ENCODE measurements at places on chromosomes 2 and 18.
A peak's percentile ranks its signal among the peaks of the same experiment; 100 is the strongest.

DNA sequence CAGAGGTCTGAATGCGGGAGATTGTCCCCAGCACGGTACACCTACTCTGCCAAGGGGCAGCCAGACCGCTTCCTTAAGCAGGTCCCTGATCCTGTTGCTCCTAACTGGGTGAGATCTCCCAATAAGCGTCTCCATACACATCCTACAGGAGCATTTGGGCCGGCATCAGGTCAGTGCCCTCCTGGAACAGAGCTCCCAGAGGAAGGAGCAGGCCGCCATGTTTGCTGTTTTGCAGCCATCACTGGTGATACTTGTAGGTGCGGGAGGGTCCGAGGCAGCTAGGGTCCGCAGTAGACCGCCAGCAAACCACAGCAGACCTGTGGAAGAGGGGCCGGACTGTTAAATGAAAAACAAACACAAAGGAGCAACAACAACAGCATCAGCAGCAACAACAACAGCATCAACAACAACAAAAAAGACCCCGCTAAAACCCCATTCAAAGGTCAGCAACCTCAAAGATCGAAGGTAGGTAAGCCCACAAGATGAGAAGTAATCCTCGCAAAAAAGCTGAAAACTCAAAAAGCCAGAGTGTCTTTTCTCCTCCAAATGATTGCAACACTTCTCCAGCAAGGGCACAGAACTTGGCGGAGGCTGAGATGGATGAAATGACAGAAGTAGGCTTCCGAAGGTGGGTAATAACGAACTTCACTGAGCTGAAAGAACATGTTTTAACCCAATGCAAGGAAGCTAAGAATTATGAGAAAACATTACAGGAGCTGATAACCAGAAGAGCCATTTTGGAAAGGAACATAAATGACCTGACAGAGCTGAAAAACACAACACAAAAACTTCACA is 79.0 kb upstream of the CDH7 start:
- no peak for DNase-seq

GRCh38 chr2:147487978-147488289 is 356.9 kb upstream of the ACVR2A start:
- no peak for DNase-seq

- DNase-seq, result no peak
Observed at GRCh38 chr2:19607400-19607799, 249.0 kb upstream of the OSR1 start.

GRCh38 chr2:62319070-62319469 is 123.2 kb downstream of the B3GNT2 start:
- no peak for DNase-seq

DNA sequence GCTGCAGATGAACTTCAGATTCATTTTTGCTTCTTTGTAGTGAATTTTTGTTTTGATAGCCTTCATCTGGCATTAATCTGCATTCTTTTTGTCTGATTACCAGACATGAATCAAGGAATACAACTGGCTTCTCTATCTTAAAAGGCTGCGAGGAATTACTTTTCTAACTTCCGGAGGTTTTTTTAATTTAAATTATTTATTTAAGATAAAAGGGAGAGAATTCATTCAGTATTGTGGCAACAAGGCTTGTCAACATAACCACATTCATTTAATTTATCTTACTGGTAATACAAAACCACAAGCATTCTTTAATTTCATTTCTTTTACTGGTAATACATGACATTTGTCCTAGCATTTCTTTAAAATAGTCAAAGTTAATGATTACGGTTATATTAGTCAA is 36.0 kb downstream of the CSRNP3 start:
- no peak for DNase-seq

DNA sequence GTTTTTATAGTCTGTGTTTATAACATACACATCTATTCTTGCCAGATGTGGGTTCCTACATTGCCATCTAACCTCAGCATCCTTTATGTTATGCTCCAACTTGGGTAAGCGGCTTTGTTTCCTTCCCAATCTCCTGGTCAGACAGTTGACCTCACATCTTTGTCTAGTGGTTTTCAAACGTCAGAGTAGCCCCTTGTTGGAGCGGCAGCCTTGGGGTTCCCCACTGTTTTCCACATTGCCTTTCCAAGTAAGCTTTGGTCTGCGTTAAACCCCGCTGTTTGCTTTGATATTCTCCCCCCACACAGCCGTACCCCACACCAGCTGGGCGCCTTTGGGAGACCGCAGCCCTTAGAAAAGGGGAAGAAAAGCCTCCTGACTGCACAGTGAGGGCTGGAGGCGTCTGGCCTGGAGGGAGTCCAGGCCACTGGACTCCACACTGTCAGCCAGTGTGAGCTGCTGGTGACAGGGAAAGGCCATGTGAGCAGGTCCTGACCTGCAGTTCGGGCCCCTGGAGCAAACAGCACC is 83.3 kb downstream of the MALT1 start:
- DNase-seq, result no peak

DNA sequence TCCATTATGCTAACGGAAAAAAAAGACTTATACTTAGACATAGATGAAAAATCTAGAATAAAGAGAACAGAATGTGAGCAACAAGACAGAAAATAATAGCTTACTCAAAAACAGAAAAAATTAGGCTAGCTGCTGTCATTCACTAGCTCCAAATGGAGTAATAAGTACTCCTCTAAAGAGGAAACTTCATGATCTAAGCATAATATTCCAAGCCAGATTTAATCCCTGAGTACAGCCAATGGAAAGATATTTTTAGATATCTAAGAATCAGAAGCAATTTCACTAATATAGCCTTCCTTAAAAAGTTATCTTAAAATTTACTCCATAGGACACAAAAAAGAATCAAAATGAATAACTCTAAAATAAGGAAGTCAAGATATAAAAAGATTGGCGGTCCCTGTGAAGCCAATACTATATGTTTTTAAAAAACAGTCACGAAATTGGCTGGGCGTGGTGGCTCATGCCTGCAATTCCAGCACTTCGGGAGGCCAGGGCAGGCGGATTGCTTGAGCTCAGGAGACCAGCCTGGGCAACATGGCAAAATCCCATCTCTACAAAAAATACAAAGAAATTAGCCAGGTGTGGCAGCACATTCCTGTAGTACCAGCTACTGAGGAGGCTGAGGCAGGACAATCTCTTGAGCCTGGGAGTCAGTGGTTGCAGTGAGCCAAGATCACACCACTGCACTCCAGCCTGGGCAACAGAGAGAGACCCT is 123.2 kb upstream of the BCL2L11 start:
- no peak for DNase-seq

DNA sequence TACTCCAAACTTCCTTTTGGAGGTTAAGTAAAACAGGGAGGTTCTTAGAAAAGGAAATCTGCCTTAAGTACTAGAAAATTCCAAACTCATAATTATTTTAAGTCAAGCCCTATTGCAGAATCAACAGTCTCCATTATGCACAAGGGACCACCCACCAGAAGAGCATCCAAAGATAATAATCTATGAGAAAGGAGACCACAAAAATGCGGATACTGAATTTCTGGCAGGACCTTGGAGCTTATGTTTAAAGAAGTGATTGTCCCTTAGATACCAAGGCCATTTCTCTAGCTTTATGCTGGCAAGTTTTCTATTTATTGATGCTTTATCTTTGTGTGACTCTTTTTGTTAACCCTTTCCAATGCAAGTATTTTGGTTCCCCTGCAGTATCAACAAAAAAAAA is 404.0 kb upstream of the MMADHC start:
- DNase-seq, result no peak

- DNase-seq, result no peak
Observed at GRCh38 chr2:169978402-169979017, 151.3 kb downstream of the UBR3 start.

GRCh38 chr2:233938676-233939370 is 21.6 kb downstream of the TRPM8 start:
- no peak for DNase-seq

DNA sequence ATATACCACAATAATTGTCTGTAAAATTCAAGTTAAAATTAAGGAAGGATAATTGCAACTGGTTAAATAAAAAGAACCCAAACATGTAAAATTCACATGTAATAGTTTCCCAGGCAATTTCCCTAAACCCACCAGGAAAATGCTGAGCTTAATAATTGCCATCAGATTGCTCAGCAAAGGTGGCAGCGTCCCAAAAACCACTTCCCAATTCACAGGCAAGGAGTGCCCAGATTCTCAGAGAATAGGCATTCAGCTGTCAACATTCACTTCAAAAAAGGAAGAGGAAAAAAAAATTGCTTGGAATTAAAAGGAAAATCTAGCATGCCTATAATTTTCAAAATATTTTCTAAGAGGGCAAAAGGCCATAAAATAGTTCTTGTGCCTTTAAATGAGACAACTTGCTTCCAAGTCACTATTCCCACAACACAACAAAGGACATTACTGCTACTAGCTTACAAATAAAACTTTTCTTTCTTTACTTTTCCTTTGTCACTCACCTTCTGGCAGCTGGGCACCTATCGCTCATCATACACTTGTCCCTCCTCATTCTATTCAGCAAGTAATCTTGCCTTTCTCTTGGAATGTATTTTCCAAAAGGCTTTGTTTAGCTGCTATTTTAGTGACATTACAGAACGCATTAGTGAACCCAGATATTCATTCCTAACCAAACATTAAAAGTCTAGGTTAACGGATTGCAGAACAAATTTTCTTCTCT is 15.2 kb downstream of the SRBD1 start:
- DNase-seq, result no peak

GRCh38 chr2:163554864-163555263 is 180.9 kb downstream of the FIGN start:
- no peak for DNase-seq

DNA sequence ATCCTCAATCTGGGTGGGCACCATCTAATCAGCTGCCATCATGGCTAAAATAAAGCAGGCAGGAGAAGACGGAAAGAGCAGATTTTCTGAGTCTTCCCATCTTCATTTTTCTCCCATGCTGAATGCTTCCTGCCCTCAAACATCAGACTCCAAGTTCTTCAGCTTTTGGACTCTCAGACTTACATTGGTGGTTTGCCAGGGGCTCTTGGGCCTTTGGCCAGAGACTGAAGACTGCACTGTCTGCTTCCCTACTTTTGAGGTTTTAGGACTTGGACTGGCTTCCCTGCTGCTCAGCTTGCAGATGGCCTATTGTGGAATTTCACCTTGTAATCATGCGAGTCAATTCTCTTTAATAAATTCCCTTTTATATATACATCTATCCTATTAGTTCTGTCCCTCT is 36.6 kb downstream of the DIPK1C start:
- peak; percentile 73 for DNase-seq

DNA sequence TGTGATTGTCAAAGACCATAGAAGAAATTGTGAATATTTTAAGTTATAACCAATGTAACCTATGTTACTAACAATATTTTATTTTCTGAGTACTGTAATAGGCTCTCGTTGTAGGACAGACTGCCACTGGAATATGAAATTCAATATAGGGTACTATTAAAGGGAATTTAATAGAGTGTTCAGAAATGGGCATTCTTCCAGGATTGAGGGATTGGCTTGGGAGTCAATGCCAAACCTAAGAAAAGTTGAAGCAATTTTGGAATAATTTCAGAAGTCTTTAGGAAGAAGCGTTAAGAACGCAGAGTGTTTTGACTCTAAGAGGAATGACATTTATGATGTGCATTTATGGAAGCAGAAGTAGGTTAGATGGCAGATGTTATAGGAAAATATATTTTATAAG is 79.0 kb downstream of the ACVR2A start:
- DNase-seq, result no peak

DNA sequence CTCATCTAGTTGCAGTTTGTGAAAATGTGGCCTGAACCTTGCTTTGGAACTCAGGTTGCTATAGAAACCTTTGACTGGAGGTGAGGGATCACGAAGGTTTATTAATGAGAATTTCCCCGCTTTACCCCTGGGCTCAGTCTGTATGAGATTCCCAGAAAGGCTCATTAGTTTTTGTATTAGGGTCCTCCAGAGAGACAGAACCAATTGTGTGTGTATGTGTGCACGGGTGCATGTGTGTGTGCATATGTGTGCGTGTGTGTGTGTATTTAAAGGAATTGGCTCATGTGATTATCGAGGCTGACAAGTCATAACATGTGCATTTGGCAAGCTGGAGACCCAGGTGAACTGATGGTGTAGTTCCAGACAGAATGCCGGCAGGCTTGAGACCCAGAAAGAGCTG is 113.8 kb upstream of the DLX2 start:
- no peak for DNase-seq

DNA sequence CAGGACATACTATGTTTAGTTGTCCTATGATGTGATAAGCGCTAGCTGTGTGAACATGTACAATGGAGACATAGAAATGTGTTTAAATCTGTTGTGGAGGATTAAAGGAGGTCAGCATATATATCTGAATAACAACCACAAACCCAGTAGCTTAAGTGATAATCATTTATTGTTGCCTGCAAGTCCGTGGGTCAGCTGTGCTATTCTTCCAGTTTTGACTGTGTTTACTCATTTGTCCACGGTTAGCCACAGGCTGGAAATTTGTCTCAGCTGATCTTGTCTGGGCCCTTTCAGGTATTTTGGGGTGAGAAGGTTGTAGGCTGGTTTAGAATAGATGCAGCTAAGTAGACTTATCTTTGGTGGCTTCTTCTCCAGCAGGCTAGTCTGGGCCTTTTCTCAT is 110.4 kb downstream of the PARD3B start:
- no peak for DNase-seq

GRCh38 chr2:6470518-6470917 is 395.2 kb downstream of the CMPK2 start:
- no peak for DNase-seq

DNA sequence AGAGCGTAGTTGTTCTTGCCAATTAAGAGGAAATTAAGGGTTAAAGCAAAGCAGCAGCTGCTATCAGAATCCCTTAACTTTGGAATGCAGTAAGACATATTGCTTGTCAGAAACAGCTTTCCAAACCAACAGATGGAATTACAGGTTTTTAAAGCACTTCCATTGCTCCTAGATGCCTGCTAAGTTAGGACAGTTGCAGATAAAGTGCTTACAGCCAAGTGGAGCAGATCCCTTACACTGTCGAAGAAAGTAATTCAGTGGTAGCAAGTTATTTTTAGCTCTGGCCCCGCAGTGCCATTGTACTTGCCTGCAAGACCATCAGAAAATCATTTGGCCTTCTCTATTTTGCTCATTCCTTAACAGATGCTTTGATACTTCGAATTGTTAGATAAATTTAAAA is 5.4 kb downstream of the PDK1 start:
- no peak for DNase-seq

- no peak for DNase-seq
Observed at GRCh38 chr2:71695235-71696120, 242.1 kb downstream of the DYSF start.

GRCh38 chr18:72866901-72867745 is 664 bp downstream of the NETO1 start:
- DNase-seq, result no peak

GRCh38 chr18:159037-159652 is 788 bp downstream of the USP14 start:
- DNase-seq, result no peak

GRCh38 chr2:189465076-189465475 is 23.8 kb downstream of the WDR75 start:
- no peak for DNase-seq

GRCh38 chr18:9865764-9866490 is 19.8 kb upstream of the TXNDC2 start:
- DNase-seq, result no peak

All from right forelimb (tissue), 1 donor.